Activated CD8-positive, alpha-beta T cell treated with anti-CD3 and anti-CD28 coated beads, Interleukin-2, amount 10 ng/mL, durations not matched to agents 7 days and 5 days (primary cell): ENCODE measurements at places on chromosomes 6 and 20. TPM values are rescaled to one million over a fixed set of nuclear protein-coding genes. Genes with fewer than 3 reads are reported as not detected.

Gene HRH3
- not detected for total RNA-seq

Gene TFAP2A
- total RNA-seq: not detected

Gene TRIM40
- total RNA-seq: not detected

Gene OPN5
- total RNA-seq: not detected

Gene EEF1A2
- not detected for total RNA-seq

Gene MRPL14
- 60.9 TPM for total RNA-seq
